G401 (cell line): ENCODE measurements at places on chromosomes 6 and 20. TPM values are rescaled to one million over a fixed set of nuclear protein-coding genes. Genes with fewer than 3 reads are reported as not detected.

- no peak for DNase-seq
Observed at GRCh38 chr6:129510950-129511349, 199.0 kb downstream of the ARHGAP18 start.

GRCh38 chr6:133549371-133549801 is 308.2 kb downstream of the EYA4 start:
- DNase-seq = no peak

GRCh38 chr6:163768905-163769304 is 354.4 kb downstream of the QKI start:
- no peak for DNase-seq

- no peak for DNase-seq
Observed at GRCh38 chr6:130204322-130204721, 18.4 kb downstream of the SAMD3 start.

DNA sequence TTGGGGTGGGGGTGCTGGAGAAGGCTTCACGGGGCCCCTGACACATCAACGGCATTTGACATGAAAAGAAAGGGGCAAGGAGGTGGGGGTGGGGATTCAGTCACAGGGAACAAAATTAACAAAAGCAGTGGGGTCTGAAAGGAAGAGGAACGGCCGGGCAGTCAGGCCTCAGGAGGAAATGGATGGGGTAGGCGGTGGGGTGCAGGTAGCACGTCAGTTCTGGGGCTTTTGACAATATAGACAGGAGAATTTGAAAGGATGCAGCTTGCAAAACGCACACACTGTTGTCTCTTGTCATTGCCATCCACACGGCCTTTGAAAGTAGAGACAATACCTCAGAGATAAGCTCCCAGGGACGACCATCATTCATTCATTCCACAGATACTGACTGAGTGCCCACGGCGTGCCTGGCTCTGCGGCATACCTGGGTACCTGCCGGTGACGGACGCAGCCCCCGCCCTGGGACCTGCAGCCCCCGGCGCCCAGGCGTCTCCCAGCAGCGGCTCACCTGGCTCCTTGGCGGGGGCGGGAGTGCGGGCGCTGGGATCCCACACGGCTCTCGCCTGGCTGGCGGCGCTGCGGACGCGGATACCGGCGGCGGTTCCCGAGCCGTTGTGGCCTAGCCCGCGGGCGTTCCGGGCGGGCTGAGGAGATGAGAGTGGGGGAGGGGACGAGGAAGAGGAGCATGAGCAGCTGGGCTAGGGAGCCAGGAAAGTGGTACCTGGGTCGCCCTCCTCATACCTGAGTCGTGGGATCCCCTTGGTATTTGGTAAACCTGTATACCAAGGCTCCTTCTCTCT is at the start of gene SLC26A8:
SLC26A8 (minus strand) TSS at position 646 of the 800 bp plus-strand sequence. CDS start 4,934 bp downstream, outside the sequence.
- peak; percentile 43 for DNase-seq

GRCh38 chr20:61253640-61254511 is 1.8 kb downstream of the CDH4 start:
- DNase-seq = no peak

DNA sequence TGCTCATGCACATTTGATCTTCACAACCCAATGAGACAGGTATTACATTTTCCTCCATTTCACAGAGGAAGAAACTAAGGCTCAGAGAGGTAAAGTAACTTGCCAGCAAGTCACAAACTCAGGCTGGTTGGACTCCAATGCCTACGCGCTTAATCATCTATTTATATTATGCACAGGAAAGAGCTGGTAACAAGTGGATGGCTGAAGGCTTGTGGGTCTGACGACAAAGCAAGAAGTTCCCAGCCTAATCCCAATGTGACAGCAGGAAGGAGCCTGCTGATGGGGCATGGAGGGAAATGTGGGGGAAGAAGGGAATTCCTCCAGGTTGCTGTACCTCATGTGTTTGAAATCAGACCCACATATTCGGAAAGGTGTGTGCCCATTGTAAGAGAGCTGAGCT is 3.9 kb downstream of the CDH22 start:
- no peak for DNase-seq

DNA sequence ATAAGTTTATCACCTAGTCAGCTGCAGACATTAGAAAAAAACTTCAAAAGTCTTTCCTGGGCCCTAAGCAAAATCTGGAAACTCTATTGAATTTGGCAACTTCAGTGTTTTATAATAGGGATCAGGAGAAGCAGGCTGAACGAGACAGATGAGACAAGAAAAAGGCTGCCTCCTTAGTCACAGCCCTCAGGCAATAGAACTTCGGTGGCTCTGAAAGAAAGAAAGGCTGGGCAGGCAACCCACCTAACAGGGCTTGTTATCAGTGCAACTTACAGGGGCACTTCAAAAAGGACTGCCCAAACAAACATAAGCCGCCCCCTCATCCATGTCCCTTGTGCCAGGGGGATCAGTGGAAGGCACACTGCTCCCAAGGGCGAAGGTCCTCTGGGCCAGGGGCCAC is 657.9 kb upstream of the HS3ST5 start:
- DNase-seq = no peak

MUC21 gene
- total RNA-seq = not detected in 2 replicates

AFG1L gene
- 9.5 and 11.1 TPM in 2 replicates for total RNA-seq

GRCh38 chr20:10573273-10573950 is 100.4 kb downstream of the JAG1 start:
- no peak for DNase-seq

DNA sequence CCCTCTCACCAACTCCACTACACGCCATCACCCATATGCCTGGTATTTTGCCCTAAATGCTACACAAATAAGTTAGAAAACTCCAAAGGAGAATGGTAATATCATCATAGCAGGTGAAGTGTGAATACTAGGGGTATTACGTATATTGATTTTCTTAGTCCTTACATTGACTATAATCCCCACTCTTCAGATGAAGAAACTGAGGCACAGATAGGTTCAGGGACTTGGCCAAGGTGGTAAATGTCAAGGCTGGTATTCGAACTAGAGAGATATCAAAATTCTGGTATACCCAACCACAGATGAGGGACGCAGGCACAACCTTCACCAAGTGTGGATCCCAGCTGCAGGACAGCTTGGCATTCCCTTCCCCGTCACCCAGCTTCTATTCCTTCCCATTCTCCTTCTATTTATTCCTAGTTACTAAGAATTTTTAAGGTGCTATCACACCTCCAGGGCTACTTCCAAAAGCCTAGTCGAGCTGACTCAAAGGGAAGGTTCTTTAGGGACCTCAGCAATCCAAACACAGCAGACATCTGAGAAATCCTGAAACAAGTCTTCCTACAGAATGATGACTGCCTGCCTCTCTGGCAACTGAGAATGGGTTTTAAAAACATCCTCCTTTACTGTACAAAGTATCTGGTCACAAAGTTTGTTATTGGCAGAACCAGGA is 32.6 kb downstream of the ATXN1 start:
- no peak for DNase-seq

GRCh38 chr6:23446469-23446967 is 679.5 kb upstream of the NRSN1 start:
- DNase-seq = peak; percentile 83

SMPDL3A gene
- total RNA-seq = 0.07 and 1.2 TPM in 2 replicates

ABHD16B gene
- 0.74 TPM in 1 of 2 replicates, not detected in the other for total RNA-seq

PRPH2 gene
- total RNA-seq = not detected in 2 replicates
